Kidney glomerular epithelial cell (primary cell): ENCODE measurements at places on chromosomes 7 and 10.
A peak's percentile ranks its signal among the peaks of the same experiment; 100 is the strongest.

DNA sequence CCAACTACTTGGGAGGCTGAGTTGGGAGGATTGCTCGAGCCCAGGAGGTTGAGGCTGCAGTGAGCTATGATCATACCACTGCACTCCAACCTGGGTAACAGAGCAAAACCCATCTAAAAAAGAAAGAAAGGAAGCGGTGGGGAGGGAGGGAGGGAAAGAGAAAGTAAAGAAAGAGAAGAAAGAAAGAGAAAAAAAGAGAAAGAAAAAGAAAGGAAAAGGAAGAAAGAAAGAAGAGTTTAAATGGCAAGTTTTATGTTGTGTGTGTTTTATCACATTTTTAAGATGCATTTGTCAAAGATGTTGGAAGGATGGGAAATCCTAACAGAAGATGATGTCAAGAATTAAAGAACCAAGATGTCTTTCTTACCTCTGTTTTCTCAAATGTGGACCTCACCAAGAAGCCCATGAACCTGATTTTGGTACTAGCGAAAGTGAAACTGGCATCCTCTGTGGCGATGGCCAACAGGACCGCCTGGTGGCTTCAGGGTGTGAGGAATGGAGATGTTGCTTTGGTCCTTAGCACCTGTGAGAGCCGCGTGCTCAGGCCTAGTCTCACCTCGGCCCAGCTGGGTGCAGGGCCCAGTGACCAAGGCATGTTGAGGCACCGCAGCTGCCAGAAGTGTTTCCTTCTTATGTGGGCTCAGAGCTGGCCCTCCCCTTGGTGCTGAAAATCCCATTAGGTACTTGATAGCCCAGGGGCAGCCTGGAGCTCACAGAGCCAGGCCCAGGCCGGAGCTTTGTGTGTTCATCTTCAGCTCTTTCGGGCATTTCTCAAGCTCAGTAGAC, 9.8 kb downstream of the UCMA start:
- no peak for DNase-seq

DNA sequence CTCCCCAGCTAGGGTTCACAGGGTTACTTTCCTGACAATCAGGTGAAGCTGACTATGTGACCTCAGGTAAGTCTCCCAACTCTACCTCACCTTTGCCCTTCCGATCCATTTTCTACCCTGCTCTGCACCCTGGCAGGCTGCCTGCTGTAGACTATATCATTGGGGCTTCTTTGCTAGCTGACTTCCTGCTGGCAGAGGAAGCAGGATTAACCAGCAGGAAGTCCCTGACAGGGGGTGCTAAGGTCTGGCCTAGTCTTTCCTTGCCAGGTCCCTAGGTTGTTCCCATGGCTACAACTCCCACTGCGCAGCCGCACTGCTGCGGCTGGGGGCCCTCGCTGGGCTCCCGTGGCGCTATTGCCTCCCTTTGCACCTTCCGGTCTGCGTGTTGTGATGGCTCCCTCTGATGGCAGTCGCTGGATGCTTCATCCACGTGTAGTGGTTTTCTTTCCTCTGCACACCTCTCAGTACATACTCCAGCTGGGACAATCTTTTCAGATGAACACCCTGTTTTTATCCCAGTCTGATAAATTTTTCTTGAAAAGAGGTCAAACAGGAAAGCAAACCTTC, 365.9 kb downstream of the REEP3 start:
- no peak for DNase-seq

GRCh38 chr10:51815723-51816122, 116.3 kb upstream of the CSTF2T start:
- no peak for DNase-seq

DNA sequence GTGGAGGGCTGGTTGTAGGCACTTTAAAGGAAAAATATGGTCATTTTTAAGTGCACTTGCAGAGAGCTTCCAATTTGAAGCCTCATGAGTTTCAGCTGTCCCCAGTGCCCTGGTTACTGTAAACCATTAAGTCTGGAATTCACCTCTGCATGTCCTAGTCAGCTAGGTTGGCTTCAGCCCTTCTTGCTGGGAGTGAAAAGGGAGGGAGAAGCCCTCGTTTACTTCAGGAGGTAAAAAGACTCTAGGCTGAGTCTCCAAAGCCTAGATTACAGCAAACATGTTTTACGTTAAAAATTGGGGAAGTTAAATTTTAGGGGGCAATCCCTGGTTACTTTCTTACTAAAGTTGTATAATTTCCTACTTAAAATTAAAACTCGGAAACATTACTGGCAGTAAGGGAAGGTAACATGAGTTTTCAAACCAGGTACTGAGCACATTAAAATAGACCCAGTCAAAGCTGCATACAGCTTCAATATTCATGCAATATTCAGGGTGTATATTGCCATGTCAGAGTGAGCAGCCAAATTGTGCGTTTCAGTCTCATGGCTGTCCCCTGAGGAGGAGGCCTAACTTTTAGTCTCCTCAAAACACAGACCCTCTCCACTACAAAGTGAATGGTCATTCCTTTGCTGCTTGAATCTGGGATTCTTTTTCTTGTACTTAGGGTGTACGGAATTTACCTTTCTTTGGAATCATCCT, 156.7 kb downstream of the PRKG1 start:
- DNase-seq = no peak

GRCh38 chr7:22718200-22718711, 8.7 kb upstream of the IL6 start:
- peak; percentile 77 for DNase-seq

DNA sequence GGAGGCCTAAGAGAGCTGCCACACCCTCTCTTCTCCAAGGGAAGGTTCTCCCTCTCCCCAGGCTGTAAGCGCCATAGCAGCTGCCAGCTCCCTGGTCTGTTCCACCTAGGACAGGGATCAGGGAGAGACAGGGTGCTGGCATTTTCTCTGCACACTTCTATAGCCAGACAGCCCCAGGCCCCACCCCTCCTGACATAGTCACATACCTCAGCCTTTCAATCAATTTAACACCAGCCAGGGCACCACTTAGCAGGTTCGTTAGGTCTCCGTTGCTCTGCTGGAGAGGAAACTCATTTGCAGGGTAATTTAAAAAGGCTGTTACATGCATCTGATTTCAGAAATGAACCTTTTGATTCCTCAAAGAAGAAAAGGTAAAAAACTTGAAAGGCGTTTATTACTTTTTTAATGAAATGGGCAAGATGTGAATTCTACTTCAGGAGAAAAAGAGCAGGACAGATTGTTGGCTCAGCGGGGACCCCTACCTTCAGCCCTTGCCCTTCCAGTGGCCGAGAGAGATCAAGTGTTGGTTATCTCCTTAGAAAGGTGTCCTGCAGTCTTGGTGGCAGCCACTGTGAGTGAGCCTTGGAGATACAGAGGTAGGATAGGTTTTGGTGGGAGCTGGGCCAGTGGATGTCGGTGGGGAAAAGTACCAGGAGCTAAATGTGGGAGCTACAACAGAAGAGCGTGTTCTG, 180.5 kb upstream of the GALNT17 start:
- no peak for DNase-seq

GRCh38 chr10:70164163-70164562, 6.2 kb downstream of the SAR1A start:
- no peak for DNase-seq

DNA sequence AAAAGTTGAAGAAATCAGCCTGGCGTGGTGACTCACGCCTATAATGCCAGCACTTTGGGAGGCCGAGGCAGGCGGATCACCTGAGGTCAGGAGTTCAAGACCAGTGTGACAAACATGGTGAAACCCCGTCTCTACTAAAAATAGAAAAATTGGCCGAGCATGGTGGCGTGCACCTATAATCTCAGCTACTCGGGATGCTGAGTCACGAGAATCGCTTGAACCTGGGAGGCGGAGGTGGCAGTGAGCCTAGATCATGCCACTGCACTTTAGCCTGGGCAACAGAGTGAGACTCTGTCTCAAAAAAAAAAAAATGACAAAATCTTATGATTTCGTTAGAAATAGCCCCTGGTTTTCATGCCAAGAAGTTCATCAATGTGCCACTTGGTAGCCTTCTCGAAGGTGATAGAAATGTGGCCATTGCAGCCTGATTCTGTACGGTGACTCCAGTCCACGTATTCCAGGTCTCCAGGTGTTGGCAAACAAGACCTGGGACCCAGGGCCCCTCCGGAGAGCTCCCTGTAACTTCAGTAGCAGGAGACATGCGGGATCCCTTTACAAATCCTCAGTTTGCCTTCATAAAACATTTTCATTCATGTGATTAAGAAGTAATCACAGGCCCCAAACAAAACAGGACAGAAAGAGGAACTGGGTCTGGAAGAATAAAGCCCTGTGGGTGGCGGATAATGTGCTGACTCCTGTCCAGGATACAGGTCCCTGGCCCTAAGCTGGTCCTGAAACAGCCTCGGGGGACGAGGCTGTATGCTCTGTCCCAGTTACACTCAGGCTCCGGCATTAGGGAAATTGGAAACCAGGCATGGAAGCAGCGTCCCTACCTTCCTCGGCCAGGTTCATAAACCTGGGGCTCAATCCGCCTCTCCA, 207.3 kb upstream of the SH2B2 start:
- DNase-seq = no peak

DNA sequence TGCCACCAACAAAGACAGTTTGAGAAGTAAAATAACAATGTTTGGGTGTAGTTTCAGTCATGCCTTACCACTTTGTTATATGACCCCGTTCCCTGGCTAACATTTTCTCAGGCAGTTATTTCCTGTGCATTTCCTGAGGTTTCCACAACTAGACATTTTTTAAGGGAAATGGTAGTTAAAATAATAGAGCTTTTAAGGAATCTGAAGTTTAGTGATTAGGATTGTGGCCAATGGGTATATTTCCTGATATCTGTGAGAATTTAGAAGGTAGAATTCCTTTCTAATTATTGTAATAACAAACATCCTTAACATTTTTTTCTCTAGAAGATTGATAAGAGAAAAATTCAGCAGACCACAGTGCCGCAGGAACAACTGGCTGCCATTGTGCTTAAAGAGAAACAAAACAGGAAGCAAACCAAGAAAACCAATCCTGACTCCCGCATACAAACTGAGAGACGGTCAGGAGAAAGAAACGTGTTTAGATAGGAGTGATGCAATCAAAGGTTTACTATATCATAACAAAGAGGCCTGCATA, 193.6 kb downstream of the MBL2 start:
- no peak for DNase-seq

- no peak for DNase-seq
Measured at GRCh38 chr7:140640060-140640637, 464 bp downstream of the DENND2A start.

DNA sequence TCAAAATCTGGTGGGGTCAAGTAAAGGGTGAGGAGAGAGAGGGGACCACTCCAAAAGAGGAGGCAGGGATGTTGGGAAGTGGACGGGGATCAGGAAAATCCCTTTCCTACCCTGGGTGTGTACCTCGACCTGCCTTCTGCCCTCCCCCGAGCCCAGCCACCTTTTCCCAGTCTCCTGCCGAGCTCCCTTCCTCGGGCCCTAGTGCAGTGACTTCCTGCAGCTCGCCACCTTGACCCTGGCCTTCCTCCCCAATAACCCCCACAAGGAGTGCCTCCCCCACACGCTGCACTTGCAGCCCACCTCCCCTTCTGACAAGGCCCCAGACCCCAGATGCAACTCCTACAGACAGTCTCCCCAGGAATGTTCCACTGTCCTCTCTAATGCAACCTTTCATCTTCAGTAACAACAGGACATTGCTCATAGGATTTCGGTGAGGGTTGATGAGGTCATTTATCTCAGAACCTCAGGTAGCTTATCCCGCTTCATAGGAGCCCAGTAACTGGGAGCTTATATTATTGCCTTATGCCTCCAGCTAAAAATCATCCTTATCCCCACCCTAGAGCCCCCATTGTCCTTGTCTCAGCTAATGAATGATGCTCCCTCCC, 90.1 kb downstream of the MKI67 start:
- no peak for DNase-seq

DNA sequence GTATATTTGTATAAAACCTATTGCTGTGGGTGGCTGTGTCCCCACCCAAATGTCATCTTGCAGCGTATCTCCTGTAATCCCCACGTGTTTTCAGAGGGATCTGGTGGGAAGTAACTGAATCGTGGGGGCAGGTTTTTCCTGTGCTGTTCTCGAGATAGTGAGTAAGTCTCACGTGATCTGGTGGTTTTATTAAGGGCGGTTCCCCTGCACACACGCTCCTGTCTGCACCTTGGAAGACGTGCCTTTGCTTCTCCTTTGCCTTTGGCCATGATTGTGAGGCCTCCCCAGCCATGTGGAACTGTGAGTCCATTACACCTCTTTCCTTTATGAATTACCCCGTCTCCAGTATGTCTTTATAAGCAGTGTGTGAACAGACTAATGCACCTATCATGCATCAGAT, 97.6 kb downstream of the DYNC2I1 start:
- DNase-seq = no peak

- peak; percentile 86 for DNase-seq
Measured at GRCh38 chr10:100046021-100046486, 35.6 kb downstream of the CPN1 start.

GRCh38 chr10:46548498-46549090, 7.9 kb downstream of the GPRIN2 start:
- DNase-seq = peak; percentile 82

- no peak for DNase-seq
Measured at GRCh38 chr7:36366005-36366717, 23.5 kb upstream of the ANLN start.

DNA sequence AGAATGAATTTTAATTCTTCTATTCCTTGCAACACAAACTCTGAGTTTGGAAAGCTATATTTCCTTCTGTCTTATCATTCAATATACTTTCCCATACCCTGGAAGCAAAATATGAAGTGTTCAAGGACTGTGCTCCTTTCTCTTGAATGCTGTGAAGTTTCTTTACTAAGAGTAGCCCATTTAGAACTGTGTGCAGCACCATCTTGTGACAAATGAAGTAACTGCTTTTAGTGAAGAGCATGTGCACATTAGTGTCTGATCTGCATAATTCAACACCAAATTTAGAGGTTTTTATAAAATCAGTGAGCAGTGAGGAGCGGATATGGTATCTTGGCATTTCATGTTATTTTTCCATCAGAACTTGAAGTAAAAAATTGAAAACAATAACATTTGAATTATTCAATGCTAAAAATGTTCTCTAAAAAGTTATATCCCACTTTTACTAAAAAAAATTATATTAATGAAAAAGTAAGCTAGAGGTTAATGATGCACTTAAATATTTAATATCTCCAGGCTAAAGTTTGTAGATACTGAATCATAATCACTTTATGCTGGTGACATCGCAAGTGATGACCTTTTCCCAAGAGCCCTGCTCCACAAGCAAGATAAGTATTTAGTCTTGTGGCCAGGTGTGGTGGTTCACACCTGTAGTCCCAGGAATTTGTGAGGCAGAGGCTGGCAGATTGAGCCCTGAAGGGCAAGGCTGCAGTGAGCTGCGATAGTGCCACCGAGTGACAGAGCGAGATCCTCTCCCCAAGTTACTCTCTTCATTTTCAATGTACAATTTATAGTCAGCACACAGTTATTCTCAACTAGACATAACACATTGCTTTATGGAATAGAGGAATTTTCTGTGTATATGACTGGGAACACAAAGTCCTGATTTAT, 108.8 kb upstream of the PCLO start:
- peak; percentile 46 for DNase-seq

GRCh38 chr7:104469166-104469820, 140.9 kb downstream of the LHFPL3 start:
- DNase-seq = no peak

GRCh38 chr7:132189881-132190280, 386.4 kb downstream of the PLXNA4 start:
- DNase-seq = no peak

GRCh38 chr7:4882169-4883032, 1.1 kb downstream of the RADIL start:
- DNase-seq = no peak

GRCh38 chr7:54345746-54346145, 196.4 kb upstream of the VSTM2A start:
- no peak for DNase-seq
